Ovary (tissue), 10 donors: ENCODE measurements at places on chromosomes 2 and 18. TPM values are rescaled to one million over a fixed set of nuclear protein-coding genes. Genes with fewer than 3 reads are reported as not detected.

DNA sequence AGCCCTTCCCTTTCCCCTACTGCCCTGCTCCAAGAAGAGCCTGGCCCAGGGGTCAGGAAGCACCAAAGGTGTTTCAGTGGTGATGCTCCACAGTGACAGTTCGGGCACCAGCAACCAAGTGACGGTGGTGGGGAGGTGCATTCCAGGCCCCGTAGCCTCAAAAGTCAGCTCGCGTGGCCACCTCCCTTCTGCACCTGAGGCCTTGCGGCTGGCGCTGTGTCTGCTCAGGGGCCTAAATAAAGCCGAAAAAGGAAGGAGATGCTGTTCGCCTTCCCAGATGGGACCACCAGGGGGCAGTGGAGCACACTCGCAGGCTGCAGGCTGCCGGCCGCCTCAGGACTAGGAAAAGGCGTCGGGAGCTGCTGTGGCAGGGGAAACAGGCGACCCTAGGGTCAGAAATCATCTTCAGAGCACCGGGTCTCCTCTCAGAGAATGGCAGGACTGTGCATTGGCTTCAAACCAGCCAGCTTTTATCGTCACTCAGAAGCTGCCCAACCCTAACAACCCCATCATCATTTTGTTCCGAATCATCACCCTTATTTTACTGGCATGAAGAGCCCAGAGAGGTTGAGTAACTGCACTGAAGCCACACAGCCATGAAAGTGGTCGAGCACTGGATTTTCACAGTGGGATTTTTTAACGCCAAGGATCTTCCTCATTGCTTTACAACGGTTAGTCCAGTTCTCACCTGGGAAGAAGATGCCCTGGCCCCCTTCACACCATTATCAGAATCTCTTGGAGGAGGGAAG lies 213.0 kb upstream of the CELF4 start:
- DNase-seq, result peak; percentile 14

DNA sequence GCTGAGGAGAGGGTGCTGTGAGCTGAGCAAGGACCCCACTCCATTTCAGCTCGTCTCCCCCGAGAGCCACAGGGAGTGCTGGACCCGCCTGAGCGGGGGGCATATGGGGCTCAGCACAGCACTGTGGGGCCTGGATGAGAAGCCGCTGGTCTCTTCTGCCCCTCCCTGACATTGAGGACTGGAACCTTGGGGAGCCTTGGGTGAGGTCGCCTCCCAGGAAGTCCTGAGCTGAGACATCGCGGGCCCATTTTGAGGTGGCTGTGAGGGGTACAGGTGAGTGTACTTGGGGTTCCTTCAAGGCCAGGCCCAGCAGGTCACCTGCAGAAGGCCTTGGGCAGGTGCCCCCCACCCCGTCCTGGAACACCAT lies 3.1 kb upstream of the AQP12A start:
- no peak for DNase-seq

DNA sequence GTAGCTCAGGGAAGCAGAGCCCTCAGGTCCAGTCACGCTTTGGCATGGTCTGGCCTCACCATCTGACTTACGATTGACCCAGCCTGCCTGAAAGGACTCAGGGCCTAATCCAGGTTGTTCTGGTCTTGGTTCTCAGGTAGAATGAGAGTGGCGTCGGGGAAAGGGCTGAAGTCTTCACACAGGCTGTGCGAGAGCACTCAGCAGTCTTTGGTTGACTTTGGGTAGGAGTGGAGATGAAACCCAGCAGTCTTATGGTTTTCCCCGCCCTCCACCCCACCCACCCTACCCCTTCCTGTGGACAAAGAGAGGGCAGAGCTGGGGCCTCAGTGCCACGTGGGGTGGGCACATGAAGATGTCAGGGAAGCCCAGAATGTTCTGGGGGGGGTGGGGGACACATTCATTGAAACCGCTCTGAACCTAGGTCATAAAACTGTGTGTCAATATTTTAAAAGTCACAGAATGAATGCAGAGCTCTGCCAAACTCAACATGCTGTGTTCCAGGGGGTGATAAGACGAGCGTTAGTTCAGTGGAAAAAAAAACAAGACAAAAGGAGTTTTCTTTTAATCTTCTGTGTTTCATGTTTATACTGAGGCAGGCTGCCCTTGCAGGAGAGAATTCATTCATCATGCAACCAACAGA lies 58.6 kb upstream of the ALPP start:
- DNase-seq, result no peak

GRCh38 chr2:147827088-147827375 lies 17.8 kb upstream of the ACVR2A start:
- DNase-seq, result no peak

DNA sequence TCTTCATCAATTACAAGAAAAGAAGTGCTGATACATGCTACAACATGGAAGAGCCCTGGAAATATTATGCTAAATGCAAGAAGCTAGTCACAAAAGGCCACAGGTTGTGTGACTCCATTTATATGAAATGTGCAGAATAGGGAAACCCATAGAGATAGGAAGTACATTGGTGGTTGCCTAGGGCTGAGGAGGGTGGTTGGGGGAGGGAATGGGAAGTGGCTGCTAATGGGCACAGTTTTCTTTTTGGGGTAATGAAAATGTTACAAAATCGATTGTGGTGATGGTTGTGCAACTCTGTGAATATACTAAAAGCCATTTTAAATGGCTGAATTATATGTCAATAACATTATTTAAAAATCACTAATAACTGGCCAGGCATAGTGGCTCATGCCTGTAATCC lies 24.3 kb upstream of the RESP18 start:
- no peak for DNase-seq

CKAP2L gene
- 0.12 TPM for total RNA-seq

ACMSD gene
- total RNA-seq, result not detected
